DMS 273 treated with DMSO at 0.1 percent for 48 hours (cell line): ENCODE measurements at places on chromosomes 6 and 20.

GRCh38 chr6:20153194-20153593 is 59.1 kb downstream of the MBOAT1 start:
- DNase-seq = no peak

- DNase-seq = no peak
Measured at GRCh38 chr6:163991321-163991720, 576.8 kb downstream of the QKI start.

- DNase-seq = no peak
Measured at GRCh38 chr20:24208652-24209051, 220.1 kb upstream of the GGTLC1 start.

GRCh38 chr20:21154692-21155091 is 28.8 kb downstream of the KIZ start:
- DNase-seq = no peak

- DNase-seq = no peak
Measured at GRCh38 chr6:166341977-166342348, 382 bp downstream of the SFT2D1 start.

DNA sequence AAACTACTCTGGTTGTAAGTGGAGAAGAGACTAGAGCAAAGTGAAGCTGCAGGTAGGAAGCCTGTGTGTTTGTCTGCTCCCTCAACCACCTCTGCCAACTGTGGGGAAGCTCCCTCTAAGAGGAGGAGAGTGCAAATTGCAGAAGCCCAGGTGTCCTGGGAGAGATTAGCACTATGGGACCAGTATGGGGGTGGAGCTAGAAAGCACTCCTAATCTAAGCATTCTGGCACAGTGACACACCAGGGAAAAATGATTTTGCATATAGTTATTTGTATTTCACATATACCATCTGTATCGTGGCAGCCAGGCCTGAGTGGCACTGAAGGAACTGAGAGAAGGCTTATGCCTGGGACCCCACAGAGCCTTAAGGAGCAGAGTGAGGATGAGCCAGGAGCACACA is 12.8 kb downstream of the GSTA1 start:
- no peak for DNase-seq

- no peak for DNase-seq
Measured at GRCh38 chr6:138734585-138734984, 39.0 kb upstream of the CCDC28A start.

DNA sequence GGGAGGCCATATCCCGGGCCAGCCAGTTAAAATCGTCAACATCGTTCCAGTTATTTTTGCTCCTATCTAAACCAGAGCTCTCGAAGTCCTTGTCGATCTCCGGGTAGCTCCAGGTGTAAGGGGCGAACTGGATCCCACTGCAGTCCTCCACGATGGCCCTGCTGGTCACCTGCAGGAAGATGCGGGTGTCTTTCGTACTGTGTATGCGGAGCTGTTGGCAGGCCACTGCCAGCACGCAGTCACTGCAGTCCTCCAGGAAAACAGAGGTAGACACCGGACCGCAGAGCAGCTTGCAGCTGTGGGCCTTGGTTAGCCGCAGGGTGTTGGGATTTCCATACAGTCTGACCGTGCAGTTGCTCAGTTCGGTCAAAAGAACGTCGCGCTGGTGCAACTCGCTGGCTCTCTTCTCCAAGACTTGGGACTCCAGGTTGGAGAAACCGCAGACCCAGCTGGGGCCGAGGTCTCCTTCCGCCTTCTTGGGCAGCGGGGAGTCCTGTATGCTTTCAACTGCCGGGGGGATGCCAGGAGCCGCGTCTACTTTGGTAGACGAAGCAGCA is 742 bp downstream of the TBCC start:
- DNase-seq = no peak

DNA sequence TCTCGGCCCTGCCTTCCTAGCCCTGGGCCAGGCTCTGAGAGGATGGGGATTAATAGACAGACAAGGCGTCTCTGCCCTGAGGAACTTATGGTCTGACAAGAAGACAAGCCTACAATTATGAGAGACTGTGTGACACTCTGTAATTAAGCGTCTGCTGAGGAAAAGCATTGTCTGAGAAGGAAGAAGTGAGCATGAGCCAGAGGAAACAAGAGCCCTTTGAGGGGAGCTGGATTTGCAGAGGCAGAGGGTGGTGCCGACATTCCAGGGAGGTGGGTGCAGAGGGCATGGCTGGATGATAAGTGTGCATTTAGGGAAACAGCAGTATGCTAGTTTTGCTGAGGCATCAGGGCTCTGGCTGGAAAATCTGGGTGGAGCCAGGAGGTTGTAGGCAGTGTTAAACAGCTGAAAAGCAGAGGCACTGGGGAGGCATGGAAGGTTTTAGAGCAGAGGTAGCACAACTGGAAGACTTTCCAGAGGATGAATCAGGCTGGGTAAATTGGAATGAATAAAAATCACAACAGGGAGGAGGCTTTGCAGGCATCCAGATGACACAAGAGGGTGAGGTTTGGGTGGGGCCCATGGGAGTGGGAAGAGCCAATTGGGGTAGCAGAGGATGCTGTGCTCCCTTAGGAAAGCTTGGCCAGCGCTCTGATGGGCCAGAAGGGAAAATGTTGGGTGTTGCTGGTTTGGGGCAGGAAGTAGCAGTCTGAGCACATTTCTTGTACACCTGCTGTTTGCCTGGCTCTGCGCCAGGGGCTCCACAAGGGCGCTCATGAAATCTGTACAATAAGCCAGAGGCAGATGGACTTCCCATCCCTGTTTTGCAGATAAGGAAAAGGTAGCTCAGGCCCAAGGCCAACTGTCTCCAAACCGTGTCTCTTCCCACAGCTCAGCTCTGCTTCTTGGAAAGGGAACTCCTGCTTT is 74.0 kb upstream of the MYL9 start:
- DNase-seq = peak; percentile 90
